Right renal cortex interstitium (tissue), 3 donors: ENCODE measurements at places on chromosomes 12 and 14.
A peak's percentile ranks its signal among the peaks of the same experiment; 100 is the strongest.

- DNase-seq, result no peak
These were observed 527.2 kb downstream of the FLRT2 start for GRCh38 chr14:86057018-86057667.

DNA sequence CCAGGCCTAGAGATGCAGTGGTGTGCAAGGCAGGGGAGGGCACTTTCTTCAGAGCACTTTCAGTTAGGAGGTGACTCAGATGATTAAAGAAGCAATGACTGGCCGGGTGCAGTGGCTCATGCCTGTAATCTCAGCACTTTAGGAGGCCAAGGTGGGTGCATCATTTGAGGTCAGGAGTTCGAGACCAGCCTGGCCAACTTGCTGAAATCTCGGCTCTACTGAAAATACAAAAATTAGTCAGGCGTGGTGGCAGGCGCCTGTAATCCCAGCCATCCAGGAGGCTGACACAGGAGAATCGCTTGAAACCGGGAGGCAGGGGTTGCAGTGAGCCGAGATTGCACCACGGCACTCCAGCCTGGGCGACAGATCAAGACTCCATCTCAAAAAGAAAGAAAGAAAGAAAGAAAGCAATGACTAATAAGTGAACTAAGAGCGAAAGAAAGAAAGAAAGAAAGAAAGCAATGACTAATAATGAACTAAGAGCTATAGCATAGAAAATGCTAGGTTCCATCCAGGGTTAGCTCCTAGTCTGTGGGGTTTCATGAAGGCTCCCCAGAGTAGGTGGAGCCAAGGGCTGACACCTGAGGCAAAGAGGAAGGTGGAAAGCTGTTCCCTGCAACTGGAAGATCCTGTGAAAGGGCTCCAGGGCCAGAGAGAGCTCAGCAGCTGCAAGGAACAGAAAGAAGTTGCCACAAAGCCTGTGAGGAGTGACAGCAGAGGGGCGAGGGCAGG lies 334.5 kb downstream of the CACNA1C start:
- DNase-seq, result no peak

DNA sequence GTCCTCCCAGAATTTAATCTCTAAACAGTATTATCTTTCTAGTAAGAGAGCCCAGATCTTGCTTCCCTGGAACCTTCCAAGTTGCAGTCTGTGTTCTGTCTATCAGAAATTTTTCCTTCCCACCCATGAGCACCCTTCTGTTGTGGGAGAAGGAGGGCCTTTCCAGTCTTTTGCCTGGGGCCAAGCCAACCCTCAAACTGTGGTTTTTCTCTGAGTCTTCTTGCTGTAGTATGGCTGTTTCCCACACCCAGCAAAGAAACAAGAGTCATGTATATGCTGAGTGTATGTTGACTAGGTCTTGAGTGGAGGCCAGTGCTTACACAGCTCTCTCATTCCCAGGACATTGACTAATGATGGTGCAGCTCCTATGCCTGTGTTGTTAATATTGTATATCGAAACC lies 104.5 kb downstream of the TGFB3 start:
- DNase-seq, result no peak

GRCh38 chr12:110042264-110042663 lies 6.1 kb downstream of the C12orf76 start:
- DNase-seq, result no peak

- DNase-seq, result no peak
These were observed 425.4 kb downstream of the SLC16A7 start for GRCh38 chr12:60021235-60021634.

DNA sequence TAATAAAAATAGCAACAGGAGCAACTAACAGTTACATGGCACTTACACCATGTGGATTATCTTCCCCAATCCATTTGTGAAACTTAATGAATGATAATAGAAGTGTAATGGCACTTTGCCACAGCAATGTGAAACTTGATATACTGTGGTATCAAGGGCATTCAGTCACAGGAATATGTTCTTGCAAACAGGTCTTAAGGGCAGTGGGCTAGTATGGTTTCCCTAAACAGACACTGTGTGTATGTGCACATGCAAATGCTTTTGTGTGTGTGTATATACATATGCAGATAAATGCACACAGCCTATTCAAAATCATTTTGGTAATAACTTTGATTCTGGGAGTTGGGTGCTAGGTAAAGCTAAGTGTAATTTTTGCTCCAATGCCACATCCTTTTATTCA lies 26.2 kb upstream of the ARHGAP5 start:
- DNase-seq, result no peak

- DNase-seq, result no peak
These were observed 26.0 kb downstream of the SMUG1 start for GRCh38 chr12:54162741-54163140.

DNA sequence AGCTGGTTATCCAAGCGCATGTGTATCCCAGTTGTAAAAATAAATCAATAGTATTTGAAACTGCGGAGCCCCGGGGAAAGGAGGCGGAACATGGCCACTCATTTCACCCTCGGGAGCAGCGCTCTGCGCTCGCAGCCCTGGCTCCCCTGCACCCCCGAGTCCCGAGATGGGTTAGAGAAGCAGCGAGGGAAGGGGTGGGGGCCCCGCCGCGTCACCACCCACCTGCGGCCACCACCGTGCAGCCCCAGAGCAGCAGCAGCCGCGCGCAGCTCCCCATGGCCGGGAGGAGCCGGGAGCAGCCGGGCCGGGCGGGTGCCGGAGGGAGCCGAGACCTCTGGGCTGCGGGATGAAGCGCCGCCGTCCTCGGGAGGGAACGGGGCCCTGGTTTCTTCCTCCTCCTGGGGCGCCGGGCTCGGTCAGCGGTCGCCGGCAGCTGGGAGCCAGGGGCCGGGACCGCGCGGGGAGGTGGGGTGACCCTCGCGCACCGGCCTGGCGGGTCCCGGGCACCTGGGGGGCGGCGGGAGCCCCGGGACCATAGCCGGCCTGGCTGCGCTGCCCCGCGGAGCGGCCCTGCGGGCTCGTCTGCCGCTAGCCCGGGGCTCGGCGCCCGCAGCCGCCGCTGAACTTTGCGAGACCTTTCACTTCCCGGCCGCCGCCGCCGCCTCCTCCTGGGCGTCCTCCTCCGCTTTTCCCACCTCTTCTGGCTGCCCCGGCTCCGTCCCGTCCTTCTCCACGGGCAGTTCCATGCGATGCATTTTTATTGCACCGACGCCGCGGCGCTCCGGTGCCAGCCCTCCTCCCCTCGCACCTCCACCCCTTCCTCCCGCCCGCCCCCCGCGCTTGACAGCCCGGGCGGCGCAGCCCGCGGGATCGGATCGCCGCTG lies at the start of gene NTN4:
TSS of gene NTN4 (minus strand) at position 732 of the 884 bp plus-strand sequence. CDS start at position 277, 455 bp downstream.
- DNase-seq, result no peak

GRCh38 chr12:115072712-115073111 lies 388.7 kb upstream of the TBX3 start:
- DNase-seq, result no peak

DNA sequence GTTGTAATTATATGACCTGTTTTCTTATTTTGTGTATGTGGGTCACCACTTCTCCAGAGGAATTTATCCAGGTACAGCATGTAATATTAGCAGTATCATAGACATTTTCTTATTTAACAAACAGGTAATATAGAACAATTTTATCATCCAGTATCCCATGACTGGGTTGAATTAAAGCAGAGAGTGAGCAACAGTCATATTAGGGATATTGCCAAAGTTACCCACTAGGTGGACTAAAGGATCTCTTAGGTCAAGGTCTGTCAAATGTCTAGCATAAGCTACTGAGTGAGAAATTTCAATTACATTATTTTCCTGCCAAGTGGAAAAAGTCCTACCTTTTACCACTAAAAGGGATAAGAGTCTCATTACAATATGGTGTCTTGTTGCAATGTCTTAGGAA lies 62.1 kb upstream of the TRIM9 start:
- DNase-seq, result no peak

- DNase-seq, result no peak
These were observed 118.6 kb upstream of the RTL1 start for GRCh38 chr14:101022121-101022520.

DNA sequence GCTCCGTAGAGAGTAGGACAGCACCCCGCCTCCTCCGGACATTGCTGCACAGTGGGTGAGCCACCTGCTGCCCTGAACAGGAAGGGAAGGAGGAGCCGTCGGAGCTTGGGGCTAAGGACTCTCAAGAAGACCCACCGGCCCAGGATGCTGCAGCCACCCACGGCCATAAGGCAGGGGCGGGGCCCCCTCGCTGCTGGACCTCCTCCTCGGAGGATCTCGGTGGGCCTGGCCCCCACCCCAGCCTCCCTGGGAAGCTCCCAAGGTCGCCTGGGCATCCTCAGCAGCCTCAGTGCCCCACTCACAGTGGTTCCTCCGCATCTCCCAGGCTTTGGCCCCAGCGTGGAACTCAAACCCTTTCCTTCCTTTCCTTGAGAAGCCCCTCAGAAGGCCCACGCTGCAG lies 68.6 kb upstream of the DIO3 start:
- DNase-seq, result no peak

GRCh38 chr12:4984971-4985370 lies 58.7 kb upstream of the KCNA5 start:
- no peak for DNase-seq

- DNase-seq, result no peak
These were observed 231.4 kb upstream of the DDHD1 start for GRCh38 chr14:53384536-53384935.

- DNase-seq, result no peak
These were observed at the start of gene GALNT6 for GRCh38 chr12:51391283-51392123. TSS of gene GALNT6 (minus strand) at chr12:51391406. CDS start at chr12:51379781, 11,625 bp downstream.

DNA sequence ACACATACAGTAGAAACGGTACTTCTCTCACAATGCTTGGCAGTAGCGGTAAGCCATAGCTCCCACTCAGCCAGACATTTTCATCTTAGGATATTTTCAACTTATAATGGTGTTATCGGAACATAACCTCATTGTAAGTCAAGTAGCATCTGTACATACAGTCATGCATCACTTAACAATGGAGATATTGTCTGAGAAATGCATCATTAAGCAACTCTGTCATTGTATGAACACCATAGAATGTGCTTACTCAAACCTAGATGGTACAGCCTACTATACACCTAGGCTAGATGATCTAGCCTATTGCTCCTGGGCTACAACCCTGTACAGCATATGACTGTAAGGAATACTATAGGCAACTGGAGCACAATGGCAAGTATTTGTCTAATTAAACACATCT lies 40.8 kb downstream of the RPS6KA5 start:
- no peak for DNase-seq

DNA sequence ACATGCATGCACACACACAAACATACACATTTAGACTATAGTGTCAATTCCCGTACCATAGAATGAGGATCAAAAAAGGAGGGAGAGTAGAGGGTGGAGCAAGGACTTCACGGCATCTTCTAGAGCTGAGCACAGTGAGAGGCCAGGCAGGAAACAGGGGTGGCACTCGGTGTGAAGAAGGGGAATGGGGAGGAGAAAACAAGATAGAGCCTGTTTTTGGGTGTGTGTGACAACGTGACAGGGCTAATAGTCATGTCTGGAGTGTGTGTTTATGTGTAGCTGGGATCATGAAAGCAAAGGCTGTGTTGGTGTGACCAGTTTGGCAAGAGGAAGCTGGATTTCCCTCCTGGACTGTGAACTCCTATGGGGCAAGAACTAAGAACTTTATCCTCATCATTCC lies 9.9 kb upstream of the ACVR1B start:
- DNase-seq, result no peak

DNA sequence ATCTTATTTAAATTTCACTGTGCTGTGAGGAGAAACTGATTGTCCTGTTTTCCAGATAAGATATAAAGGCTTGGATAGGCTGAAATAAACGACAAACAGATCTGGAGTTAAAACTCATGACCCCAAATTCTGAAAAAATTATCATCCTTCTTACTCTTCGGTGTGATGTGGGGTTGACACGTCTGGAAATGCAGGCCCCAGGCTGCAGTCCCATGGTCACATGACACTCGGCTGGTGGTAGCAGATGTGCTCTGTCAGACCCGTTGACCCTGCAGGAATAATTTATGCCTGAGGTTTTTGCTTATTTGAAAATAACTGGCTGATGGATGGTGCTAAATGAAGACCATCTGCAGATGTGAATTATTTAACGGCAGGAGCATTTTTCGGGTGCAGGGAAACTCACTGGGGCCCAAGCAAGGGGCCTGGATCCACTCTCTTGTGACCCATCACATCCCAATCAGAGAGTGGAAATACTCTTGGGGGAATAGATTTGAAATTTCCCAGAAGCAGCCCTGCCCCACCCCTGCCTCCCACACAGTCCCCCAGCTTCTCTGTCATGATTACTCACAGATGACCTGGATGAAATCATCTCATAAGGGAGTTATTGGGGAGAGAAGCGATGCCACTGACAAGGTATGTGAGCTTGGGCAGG lies 47.7 kb upstream of the CMKLR1 start:
- DNase-seq, result no peak

GRCh38 chr14:99755629-99756603 lies 37.3 kb upstream of the EML1 start:
- no peak for DNase-seq

DNA sequence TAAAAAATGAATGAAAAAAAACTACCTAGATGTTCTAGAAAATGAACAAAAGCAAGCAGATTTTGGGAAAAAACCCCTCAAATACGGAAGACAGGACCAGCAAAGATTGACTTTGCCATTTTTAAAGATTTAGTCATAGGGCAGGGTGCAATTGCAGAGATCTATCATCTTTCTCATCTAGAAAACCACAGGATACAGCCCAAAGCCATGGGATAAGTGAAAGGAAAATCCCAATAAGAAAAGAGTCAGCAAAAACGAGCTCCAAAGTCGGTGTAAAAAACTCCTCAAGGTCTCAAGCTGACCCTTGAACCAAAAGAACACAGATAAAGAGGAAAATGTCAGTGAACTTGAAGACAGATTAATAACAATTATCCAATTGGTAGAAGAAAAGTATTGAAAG lies 28.0 kb downstream of the CEP290 start:
- DNase-seq, result no peak

DNA sequence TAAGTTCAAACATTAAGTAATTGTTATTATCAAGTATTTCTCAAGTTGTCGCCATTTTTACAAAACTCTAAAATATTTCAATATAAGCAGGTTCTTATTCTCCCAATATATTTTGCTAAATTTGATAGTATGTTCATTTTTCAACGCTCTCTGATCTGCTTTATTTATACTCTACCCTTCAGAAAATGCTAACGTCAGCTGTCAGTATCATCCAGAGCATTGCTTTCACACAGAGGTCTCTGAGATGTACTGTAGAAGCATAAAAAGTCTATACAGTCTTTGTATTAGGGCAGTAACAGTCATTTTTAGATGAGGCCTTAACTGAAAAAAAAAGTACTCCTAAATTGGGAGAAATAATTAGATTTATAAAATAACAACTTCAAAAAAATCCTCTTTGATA lies 533.1 kb upstream of the LRFN5 start:
- DNase-seq, result no peak

- DNase-seq, result peak; percentile 66
These were observed 14.2 kb downstream of the VRTN start for GRCh38 chr14:74362361-74362915.

DNA sequence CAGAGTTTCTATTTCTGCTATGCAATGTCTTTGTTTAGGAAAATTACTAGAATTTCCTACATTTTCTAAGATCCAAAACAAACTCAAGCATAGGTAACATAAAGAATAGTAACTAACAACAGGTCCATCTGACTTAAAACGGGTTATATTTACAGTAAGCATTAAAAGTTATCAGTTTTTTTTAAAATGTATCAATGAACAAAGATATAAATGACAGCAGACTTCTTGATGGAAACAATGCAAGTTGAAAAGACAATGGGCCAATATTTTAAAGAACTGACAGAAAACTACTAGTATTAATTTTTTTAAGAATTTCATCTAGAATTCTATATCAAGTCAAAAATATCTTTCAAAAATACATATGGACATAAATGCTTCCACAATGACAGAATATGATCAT lies 367.1 kb upstream of the MGAT4C start:
- DNase-seq, result no peak

- no peak for DNase-seq
These were observed 9.4 kb downstream of the ZFC3H1 start for GRCh38 chr12:71654200-71654599.
